ENCODE measurements at places on chromosomes 2 and 18. TPM values are rescaled to one million over a fixed set of nuclear protein-coding genes. Genes with fewer than 3 reads are reported as not detected.

GRCh38 chr2:229642371-229642770 lies 72.0 kb downstream of the DNER start:
- DNase-seq: no peak
- H3K27me3 ChIP-seq: no peaks in the 10 kb centered on the region
- no peak overlapping the region for H3K4me3 ChIP-seq

The CCDC93 gene
- 16.4 TPM for total RNA-seq

DNA sequence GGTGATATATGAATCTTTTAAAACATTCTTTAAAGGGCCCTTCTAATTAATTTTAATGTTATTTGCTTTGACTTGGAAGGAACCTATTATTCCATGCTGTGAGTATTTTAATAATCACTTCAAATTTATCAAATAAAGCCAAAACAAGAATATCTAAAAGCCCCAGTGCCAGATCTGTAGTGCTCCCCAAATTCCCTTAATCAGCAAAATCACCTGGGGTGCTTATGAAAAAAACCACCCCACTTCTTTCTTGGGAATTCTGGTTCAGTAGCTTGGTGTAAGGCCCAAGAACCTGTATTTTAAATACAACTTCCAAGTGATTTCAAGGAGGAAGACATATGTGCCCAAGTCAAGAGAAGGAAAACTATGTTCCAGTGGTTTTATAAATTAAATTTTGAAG lies 202.4 kb upstream of the OSR1 start:
- H3K4me1 ChIP-seq: no peaks in the 10 kb centered on the region
- no peak overlapping the region for H3K4me3 ChIP-seq
- no peak for DNase-seq
- no peak overlapping the region for H3K27ac ChIP-seq

The DYSF gene
- 12.5 TPM for total RNA-seq

All from sigmoid colon (tissue), 7 donors.